Dermis microvascular lymphatic vessel endothelial cell (primary cell): ENCODE measurements at places on chromosomes 6 and 20.

DNA sequence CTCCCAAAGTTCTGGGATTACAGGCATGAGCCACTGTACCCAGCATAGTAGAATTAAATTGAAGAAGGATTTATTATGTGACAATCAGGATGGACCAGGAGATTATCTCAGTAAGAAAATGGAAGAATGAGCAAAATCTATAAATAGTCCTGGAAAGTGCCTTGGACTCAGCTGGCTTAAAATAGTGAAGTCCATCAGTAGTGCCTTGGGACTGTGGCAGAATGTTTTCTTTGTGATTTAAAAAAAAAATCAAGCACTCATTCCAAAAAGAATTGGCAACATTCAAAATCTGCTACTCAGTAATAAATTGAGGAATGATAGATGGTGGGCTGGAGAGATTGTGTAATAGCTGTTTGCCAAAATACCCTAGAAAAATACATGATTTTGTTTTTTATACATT lies 37.0 kb upstream of the MAS1 start:
- DNase-seq, result no peak

DNA sequence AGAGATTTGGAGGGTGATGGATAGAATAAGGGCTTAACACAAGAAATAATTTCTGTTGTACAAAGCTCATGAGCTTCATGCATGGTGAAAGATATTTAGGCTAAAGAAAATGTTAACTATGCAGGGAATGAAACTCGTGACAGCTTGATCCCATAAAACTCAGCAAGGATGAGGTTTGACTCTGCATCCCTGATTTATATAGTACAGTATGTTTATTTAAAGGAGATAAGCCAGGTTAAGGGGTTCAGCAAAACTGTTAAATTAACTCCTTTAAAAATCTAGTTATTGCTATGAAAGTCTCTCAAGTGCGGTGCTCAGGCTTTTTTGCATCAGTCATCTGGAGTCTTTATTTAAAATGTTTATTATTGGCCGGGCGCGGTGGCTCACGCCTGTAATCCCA lies 326.4 kb downstream of the LAMA2 start:
- DNase-seq, result no peak

DNA sequence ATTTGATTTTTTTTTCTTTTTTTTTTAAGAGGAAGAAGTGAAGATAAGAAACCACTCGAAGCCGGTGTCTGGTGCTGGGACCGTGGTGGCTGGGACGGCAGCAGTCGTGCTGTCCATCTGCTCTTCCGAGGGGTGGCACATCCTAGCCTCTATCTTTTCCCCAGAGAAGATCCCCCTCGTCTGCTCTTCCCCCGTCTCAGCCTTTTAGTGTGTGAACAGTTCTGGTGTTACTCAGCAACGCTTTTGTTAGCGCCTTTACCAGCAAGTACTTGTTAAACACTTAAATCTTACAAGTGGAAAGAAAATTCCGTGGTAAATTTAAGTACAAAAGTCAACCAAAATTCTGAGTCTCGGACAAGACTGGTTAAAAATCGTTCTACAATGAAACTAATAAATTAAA lies 90.1 kb downstream of the RSPH3 start:
- DNase-seq, result no peak

DNA sequence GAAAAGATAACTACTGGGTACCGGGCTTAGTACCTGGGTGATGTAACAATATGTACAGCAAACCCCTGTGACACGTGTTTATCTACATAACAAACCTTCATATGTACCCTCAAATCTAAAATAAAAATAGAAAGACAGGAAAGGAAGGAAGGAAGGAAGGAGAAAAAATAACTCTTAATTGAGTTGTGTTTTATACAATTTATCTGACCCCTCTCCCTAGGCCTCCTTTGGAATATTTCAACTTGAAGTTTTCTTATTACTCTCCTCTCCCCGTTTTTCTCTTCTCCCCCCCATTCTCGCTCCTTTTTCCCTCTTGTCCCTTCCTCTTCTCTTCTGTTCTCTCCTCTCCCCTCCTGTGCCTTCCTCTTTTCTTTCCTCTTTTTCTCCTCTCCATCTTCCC lies 156.1 kb downstream of the F13A1 start:
- DNase-seq, result no peak

DNA sequence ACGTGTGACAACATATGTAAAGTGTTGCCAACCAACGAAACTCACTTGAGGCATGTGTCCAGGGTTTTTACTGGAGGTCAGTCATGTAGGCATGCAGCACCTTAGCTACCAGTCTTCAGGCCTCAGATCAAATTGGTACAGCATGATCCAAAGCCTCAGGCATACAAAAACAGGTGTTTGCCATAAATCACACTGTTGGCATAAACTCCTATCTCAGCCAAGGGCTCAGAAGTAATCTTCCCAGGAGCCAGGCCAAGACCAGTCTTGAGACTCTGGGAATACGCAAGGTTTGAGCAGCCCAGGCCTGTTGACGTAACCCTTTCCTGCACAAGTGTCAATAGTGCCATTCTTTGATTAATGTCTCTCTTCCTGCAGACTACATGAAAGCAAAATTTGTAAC lies 163.5 kb downstream of the PRL start:
- no peak for DNase-seq

GRCh38 chr20:51059862-51060261 lies 37.0 kb upstream of the KCNG1 start:
- no peak for DNase-seq

DNA sequence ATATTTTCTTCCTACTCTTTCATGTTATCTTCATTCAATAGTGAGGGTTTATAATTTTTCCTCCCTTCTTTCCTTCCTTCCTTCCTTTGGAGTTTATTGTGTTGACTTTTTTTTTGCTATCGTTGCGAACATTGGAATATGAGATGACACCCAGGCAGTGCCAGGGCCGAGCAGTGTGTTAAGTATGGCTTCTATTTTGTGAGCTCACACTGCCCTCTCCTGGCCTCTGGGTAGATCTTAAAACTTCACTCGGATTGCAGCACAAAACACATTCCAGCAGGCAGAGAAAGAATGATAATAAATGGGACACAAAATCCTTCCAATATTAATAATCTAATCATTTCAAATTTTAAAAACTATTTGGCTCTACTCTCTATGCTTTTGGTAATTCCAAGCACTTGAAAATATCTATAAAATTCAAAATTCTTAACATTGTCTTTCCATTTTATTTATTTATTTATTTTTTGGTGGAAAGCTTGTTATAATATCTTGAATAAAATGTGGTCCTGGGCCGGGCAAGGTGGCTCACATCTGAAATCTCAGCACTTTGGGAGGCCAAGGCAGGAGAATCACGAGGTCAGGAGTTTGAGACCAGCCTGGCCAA lies 147.4 kb upstream of the OLIG3 start:
- peak; percentile 56 for DNase-seq

DNA sequence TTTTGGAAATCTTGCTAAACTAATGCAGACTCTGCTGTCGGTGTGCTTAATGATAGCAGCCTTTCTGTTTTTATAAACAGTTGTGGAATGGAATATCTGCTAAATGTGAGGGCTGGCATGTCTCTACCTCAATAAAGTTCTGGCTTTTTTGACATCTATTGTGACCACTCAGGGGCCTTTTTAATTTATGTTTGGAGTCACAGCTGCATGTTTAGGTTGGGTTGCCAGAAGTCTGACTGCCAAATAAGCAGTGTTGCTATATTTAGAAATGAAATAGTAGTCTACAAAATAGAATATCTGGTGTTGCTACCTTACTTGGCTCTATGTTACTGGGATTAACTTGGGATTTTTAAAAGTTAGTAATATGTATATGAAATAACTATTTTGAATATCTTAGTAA lies 125.1 kb upstream of the LOC128125822 start:
- DNase-seq, result no peak

- DNase-seq, result no peak
These were observed 8.8 kb downstream of the ASF1A start for GRCh38 chr6:118902726-118903125.

GRCh38 chr6:111987295-111987694 lies 66.6 kb upstream of the CCN6 start:
- peak; percentile 34 for DNase-seq

- DNase-seq, result no peak
These were observed 104.4 kb downstream of the RNASET2 start for GRCh38 chr6:166851911-166852310.

GRCh38 chr6:77038807-77039206 lies 424.5 kb downstream of the HTR1B start:
- no peak for DNase-seq

DNA sequence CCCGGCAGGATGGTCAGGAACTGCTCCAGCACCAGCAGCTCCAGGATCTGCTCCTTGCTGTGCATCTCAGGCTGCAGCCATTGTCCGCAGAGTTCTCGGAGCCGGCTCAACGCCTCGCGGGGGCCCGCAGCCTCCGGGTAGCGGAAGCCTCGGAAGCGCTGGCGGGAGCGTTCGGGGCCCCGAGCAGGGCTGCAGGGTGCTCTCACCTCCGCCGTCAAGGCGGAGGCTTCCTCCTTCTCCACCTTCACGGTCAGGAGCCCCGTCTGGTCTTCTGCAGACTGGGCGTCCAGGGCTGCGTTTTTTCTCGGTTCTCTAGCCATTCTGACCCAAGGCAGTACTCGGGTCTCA lies 434 bp downstream of the ZKSCAN4 start:
- DNase-seq, result peak; percentile 25

- no peak for DNase-seq
These were observed 350.0 kb upstream of the IRAK1BP1 start for GRCh38 chr6:78517399-78517798.

- DNase-seq, result peak; percentile 89
These were observed 8.7 kb downstream of the TRIM38 start for GRCh38 chr6:25971187-25971821.

GRCh38 chr20:1888796-1889463 lies 6.3 kb upstream of the SIRPA start:
- peak; percentile 77 for DNase-seq

DNA sequence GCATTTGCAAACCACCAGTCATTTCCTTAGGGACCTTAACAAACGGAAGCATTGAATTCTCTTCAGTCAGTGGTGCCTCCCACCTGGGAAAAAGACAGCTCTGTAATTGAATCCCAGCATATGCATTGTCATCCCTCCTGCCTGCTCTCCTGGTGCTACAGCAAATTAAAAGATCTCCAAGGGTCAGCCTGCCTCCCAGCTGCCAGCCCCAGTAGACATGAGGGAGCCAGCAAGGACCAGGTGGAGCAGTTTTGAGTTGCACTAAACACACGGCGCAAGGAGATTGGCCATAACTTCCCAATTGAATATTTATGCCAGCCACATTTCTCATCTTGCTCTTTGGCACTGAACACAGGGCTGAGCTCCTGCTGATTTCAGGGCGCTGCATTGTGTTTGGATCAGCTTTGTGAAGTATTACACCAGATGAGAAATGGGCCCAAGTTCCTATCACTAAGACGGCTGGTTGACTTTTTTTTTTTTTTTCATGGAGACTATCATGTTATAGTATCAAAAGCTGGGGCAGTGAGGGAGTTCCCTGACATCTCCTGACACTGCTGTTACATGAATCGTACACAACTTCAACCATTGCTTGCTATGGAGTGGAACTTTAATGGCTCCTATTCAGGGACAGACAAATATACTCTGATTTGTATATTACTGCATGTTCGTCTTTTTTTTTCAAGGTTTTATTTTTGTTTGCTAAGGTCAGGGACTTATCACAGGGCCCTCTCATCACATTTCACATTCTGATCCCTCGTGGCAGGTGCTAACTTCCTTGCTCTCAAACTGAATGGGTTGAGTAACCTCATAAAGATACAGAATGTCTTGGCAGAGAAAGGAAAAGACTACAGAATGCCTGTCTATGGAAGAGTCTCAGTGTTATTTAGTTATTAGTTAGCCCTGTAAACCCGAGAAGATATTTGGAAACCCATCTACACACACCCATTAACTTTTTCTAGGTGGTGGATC lies 191.1 kb downstream of the EYA4 start:
- DNase-seq, result no peak

DNA sequence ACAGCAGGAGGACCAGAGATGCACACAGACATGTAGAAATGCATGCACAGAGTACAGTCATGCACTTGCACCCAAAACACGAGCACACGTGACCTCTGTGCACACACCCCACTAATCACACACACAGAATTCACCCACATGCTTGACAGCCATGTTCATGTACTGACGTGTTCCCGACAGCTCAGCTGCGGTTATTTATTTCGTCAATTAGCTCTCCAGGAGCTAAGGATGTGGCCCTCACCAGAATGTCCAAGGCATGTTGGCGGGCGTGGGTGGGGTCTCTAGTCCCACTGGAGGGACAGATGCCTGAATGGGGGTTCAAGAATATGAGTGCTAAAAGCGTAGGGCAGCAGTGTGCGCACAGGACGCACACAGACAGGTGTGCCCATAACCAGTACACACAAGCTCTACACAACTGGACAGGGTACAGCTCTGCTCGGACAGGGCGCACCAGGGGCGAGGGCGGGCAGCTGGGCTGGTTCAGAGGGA lies 571 bp upstream of the PRPF6 start:
- DNase-seq, result no peak

- DNase-seq, result no peak
These were observed 15.7 kb upstream of the SSTR4 start for GRCh38 chr20:23019403-23019802.
